ENCODE measurements at places on chromosomes 11 and 22. TPM values are rescaled to one million over a fixed set of nuclear protein-coding genes. Genes with fewer than 3 reads are reported as not detected.

The FAM180B gene
- total RNA-seq, result not detected

The PIWIL4 gene
- total RNA-seq, result 11.6 TPM

The PNPLA5 gene
- not detected for total RNA-seq

- peak; percentile 40 for DNase-seq
Measured at GRCh38 chr11:6611092-6611962, 689 bp downstream of the TAF10 start.

DNA sequence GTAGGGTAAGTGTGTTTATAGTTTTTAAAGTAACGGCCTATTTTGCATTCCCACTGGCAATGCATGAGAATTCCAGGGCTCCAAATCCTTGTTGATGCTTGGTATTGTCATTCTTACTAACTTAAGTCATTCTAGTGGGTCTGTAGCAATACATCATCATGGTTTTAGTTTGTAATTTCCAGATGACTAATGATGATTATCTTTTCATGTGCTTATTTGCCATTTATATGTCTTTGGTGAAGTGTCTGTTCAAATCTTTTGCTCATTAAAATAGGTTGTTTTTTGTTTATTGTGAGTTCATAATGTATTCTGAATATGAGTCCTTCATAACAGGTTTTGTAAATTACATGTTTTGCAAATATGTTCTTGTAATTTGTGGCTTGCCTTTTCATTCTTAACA is 31.2 kb downstream of the MTMR3 start:
- no peak for DNase-seq

- DNase-seq, result no peak
Measured at GRCh38 chr11:36074941-36075431, 131.1 kb downstream of the LDLRAD3 start.

- DNase-seq, result no peak
Measured at GRCh38 chr11:130599073-130599654, 150.7 kb downstream of the ADAMTS15 start.

DNA sequence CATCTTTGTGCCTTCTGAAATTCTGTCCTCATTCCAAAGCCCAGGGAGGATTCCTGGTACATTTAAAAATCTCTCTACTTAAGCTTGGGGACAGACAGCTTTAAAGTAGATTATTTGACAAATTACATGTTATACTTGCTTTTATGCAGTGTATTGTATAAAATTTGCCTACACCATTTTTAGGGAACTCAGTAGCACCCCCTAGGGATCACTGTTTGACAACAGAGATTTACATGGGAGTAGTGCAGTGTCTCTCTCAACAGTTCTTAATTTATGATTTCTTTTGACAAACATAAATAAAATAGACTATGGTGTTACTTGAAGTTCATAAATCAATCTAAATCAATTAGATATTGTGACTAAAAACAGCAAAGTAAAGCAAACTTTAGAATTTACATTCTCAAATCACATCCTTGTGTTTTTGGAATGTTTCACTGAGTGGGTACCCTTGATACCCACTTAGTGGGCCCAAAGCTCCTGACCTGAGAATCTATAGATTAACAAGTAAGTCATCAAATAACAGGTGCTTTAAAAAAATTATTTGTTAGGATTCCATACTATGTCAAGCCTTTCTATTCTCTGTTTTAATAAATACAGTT is 428.8 kb downstream of the DYNC2H1 start:
- no peak for DNase-seq

GRCh38 chr11:74694136-74694930 is 36.9 kb downstream of the CHRDL2 start:
- DNase-seq, result no peak

GRCh38 chr11:69650081-69650831 is 9.3 kb downstream of the CCND1 start:
- DNase-seq, result no peak

GRCh38 chr11:47603295-47603694 is 9.1 kb upstream of the C1QTNF4 start:
- DNase-seq, result no peak

DNA sequence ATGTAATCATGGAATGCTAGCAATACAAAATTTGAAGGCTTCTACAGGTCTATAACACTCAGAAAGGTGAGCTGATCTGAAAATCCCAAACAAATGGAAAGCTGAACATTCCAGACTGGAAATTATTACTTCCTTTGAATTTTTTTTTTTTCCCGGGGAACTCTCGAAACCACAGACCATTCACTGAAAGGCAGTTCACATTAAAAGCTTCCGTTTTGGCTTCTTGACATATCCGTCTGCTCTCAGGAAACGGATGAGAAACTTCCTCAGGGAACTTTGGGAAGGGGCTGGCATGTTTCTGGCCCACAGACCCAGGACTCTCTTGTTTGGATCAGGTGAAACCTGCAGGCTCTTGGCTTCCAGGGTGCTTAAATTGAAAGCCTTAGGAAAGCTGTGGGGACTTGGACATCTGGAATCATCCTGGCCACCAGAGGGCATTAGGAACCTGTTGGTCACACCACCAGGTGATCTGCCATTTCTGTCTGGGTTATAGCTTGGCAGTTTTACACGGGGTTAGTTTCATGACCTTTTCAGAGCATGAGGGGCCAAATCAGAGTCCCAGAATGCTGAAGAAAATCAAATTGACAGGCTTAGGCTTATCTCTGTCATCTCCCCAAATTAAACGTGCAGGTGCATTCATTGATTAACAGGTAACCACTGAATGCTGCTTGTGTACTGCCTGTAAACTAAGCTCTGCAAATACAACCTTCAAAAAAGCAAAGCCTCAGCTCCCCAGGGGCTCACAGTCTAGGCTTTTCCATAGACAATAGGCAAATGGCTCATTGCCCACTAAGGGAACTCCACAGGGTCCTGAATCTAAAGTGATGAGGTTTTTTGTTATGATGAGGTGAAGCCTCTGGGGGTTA is 22.7 kb upstream of the GRAMD1B start:
- no peak for DNase-seq

- DNase-seq, result no peak
Measured at GRCh38 chr11:61887839-61888494, 3.4 kb downstream of the FADS3 start.

- DNase-seq, result no peak
Measured at GRCh38 chr11:131591051-131591461, 220.6 kb downstream of the NTM start.

GRCh38 chr11:102191832-102192231 is 81.6 kb downstream of the YAP1 start:
- DNase-seq, result no peak

DNA sequence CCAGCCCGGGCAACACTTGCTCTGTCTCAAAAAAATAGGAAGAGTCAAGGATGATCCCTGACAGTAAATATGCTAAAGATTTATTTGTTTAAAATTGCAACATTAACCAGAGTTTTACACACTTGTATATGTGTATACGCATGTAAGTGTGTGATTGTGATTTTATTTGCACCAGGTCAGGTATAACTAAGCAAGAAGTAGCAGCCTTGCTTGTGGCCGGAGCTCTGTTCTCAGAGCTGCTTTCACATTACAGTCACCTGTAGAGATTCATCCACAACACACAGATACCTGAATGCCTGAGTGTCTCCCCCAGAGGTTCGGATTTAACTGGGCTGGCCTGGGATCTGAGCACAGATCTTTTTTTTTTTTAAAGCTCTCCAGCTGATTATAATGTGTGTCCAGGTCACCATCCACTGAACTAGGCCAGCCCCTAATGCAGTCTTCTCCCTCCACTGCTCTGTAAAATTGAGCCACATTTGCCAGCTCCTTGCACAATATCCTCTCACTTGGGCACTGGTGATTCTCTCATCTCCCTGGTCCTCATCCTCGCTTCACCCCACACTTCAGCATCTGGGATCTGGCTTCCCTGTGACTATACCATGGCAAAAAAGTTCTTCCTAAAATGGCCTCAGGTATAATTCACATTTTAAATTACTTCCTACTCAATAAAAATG is 48.3 kb downstream of the LIF start:
- no peak for DNase-seq

DNA sequence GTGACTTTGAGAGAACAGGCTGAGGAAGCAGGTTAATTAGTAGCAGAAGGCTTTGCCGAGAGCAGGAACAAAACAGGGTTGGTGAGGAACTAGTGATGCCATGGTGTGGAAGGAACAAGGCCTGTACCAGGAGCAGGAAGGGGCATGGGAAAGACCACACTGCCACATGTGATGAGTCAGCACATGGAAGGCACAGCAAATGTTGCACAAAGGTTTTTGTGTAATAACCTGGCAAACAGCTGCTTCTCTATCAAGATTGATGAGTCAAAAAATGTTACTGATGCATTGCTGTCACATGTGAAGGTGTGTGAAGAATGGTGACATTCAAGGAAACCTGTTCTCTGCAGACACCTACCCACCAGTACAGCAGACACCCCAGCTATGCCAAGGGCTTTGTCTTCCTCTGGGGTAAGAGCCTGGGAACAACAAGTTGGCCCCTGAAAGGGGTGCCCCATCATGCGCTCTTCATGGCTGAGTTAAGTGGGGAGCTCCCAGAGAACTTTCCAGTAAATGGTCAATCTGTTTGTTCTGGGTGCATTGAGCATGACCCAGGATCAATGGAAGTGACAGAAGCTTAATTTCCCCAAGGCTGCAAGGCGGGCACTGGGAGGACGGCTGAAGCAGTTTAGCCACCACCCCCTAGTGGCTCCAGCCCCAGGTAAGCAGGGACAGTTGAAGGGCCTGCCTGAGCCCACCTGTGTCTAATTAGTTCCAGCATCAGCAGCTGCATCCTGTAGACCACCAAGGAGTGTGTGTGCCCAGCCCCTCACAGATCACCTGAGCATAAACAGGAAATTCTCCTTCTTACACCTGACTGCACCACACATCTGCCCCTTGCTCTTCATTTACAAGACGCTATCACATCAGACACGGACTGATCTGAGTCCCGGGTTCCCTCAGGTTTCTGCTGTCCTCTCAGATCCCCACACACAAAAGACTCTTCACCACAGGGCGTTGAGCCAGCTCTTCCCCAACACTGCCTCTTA is 47.6 kb downstream of the GGTLC2 start:
- no peak for DNase-seq

- DNase-seq, result no peak
Measured at GRCh38 chr11:94734563-94735275, 33.4 kb upstream of the AMOTL1 start.

DNA sequence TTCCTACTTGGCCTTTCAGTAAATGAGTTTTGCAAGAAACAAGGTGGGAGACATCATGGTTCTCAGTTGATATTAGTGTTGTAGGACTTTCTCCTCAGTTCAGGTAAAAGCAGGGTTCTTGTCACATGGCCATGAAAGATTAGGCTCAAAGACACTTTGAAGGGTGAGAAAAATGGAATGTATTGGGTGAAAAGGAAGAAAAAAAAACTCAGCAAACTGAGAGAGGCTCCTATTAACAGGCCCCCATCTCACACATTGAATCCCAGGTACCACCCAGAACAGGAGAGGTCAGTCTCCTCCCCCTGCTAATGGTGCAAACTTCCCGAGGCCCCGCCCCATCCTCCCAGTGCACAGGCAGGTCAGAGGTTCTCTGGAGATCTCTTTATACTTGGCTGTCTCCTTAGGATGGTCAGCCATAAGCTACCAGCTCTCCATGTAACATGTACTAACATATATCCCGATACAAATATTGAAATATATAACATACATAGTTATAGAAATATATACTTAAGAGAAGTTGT is 62.2 kb downstream of the MICAL2 start:
- no peak for DNase-seq

DNA sequence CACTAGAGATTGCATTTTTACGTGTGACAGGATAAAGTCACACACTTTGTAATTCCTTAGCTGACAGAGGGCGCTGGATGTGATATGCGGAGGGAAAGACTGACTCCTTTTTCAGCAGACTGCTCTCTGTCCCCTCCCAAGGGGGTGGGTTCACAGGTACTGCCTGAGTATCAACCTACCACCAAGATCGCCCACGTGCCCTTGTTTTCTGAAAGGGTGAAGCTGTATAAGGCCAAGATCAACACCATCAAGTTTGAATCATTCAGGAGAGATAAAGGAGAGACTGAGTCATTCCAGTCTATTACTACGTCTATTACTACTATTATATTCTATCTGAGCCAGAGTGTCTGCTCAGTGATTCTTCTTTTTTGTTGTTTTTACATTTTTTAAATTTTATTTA is 30.7 kb downstream of the BUD13 start:
- no peak for DNase-seq

DNA sequence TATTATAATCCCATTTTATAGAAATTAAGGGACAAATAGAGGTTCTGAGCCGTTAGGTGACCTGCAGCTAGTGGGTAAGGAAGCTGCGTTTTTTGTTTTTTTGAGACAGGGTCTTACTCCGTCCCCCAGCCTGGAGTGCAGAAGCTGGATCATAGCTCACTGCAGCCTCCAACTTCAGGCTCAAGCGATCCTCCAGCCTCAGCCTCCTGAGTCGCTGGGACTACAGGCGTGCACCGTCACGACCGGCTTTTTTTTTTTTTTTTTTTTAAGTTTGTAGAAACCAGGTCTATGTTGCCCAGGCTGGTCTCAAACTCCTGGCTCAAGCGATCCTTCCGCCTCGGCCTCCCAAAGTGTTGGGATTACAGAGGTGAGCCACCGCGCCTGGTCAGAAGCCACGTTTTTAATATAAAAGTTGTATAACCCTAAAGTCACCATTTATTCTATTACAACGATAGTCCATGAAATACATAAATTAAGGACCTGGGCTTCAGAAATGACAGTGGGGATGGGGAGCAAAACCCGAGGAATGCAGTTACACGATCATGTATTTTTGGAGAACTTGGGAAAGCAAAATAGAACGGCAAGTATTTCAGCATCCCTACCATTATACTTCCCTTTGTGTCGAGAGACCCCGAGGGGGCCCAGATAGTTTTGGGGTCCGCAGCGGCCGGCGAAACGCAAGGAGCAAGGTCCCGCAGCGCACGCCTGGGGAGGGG is 638 bp downstream of the SAAL1 start:
- no peak for DNase-seq

DNA sequence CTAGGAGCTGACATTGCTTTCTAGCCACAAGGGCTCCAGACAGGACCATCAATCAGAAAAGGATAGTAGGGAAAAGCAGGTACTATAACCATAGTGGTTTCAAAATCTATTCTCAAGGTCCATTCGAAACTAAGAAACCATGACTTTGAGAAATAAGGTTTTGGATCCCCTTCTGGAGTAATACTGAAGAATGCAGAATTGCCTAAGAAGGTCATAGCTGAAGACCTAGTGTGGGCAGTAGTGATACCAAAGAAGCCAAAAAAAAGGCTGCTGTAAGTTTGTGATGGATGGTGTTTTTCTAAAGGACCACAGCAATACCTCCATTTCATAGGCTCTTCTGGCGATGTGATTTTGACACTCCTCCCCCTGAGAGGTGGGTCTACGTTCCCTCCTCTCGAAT is 163.1 kb downstream of the MAML2 start:
- no peak for DNase-seq
